ENCODE measurements at places on chromosomes 11 and 22. TPM values are rescaled to one million over a fixed set of nuclear protein-coding genes. Genes with fewer than 3 reads are reported as not detected.

DNA sequence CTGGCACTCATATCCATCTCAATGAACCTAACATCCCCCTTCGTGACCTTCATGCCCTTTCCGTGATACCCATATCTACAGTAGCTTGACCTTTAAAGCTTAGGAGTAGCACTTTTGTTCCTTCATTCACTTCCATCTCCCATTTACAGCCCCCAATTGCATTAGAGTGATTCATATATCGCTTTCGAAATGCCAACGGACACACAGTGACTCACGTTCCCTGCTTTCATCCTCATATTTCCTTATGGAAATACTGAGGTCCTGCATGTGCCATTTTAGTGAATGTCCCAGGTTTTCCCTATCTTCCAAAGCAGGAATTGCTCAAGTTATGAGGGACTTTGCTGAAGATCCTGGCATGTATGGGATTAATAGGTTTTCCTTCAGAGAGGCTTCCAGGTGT lies 44.3 kb upstream of the CEP126 start:
- DNase-seq, result no peak

- no peak for DNase-seq
These were observed 42.2 kb downstream of the BIRC2 start for GRCh38 chr11:102389253-102389652.

DNA sequence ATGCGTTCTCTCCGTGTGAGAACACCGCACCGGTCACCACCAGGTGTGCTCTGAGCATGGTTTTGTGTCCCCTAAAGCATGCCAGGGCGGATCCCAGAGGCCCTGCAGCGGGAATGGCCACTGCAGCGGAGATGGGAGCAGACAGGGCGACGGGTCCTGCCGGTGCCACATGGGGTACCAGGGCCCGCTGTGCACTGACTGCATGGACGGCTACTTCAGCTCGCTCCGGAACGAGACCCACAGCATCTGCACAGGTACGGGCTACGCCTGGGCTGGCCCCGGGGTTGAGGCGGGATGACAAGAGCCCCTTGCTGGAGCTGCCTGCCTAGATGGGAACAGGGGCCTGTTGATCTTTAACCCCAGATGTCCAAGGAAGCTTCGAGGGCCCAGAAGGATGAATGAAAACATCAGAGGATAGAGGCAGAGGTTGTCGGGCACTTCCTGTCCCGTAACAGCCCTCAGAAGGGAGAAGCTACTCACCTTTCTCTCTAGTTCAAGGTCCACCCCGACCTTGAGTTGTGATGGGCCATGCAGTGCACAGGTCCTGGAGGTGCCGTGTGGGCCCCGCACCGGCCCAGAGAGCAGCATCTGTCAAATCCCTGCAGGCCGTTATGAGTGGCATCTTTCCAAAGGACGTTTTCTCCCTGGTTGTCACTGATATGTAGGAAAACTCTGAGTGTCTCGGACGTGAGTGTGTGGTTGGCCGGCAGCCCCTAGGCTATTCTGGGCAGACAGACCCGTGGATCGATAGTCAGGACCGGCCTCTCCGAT lies 3.3 kb downstream of the CRELD2 start:
- no peak for DNase-seq

DNA sequence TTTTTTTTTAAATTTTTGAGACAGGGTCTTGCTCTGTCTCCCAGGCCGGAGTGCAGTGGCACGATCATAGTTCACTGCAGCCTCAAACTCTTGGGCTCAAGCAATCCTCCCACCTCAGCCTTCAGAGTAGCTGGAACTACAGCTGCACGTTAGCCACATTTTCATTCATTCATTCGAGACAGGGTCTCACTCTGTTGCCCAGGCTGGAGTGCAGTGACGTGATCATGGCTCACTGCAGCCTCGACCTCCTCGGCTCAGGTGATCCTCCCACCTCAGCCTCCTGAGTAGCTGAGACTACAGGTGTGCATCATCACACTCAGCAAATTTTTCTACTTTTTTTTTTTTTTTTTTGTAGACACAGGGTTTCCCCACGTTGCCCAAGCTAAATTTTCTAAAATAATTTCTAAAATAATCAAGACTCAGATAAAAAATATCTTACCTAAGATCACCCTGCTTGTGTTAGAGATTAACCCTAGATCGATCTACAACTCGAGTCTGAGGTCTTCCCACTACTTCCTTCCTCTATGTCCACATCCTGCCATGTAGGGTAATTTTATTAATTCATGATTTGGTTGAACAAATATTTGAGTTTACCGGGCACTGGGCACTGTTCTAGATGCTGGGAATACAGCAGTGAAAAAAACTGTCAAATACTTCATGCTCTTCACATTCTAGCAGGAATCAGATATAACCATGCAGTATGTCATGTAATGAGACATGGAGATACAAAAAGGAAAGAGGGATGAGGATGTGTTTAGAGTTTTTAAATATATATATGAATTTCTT lies 15.1 kb downstream of the EIF4G2 start:
- no peak for DNase-seq

- peak; percentile 75 for DNase-seq
These were observed 1.8 kb downstream of the KCNK7 start for GRCh38 chr11:65593518-65594414.

DNA sequence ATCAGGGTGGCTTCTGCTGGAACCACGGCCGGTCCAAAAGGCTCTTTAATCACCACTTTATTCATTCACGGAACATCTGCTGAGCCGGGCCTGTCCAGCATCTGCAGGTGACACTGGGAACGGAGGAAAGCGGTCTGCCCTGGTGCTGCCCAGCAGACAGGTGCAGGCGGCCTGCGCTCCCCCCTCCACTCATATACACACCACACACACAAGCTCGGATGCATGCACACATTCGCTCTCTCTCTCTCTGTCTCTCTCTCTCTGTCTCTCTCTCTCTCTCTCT lies 736.9 kb downstream of the BRD1 start:
- DNase-seq, result no peak

GRCh38 chr22:36445158-36445668 lies 36.2 kb downstream of the TXN2 start:
- DNase-seq, result peak; percentile 90

- DNase-seq, result no peak
These were observed 115.6 kb downstream of the FANCF start for GRCh38 chr11:22510010-22510409.

DNA sequence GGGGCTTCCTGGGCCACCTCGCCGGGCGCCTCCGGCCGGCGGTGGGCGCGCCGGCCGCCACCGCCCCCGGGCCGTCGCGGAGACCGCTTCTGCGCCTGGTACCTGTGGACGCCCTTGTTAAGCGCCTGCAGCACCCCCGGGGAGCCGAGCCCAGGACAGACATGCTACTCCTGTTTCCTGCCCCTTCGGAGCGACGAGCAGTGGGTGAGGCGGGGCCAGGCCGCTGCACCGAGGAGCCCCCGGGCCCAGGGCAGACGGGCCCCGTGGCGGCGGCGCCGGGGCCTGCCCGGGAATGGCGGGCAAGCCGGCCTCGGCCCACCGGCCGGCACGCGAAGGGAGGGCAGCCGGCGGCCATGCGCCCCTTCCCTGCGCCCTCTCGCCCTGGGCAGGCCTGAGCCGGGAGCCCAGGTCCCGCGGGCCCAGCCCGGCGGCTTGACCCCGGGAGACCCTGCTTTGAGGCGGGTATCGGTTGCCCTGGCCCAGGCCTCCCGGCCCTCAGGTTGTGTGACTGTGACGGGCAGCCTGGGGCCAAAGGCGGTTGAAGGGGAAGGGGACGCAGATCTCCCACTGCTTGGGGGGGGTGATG lies 789 bp upstream of the KDM2A start:
- DNase-seq, result peak; percentile 75

- DNase-seq, result no peak
These were observed 23.4 kb upstream of the ROBO3 start for GRCh38 chr11:124841840-124842239.

DNA sequence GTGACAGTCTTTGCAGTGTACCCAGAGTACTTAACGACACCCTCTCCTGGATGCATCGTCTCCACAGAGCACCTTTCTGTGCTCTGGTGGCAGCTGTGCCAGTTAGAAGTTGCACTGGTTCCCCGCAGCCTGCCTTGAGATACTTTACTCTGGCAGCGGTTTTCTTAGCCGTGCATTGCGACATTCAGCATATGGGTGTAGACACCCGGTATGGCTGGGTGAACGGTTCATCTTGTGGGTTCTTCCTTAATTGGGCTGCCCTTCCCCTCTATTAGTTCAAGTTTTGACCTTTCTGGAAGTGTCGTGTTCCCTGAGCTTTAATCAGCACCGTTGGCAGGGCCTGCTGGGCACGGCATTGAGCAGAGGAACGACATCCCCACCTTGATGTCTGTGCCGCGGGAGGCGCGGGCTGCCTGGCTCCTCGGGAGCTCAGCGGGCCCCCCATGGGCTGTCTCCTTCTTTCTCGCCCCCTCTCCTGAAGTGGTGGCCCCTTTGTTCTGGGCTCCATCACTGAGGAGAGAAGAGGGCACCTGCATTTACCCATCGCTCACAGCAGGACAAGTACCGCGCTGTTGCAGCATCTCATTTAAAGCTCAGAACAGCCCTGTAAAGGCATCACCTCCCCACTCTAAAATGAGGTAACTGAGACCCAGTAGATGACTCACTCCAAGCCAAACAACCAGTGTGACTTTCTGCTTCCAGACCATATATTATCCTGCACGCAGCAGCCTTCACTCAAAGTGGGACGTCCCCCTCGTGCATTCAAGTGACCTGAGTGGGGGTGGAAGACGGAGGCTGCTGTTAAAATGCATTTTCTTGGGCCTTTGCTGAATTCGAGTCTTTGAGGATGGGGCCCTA lies 13.3 kb downstream of the FAM83F start:
- DNase-seq, result no peak

DNA sequence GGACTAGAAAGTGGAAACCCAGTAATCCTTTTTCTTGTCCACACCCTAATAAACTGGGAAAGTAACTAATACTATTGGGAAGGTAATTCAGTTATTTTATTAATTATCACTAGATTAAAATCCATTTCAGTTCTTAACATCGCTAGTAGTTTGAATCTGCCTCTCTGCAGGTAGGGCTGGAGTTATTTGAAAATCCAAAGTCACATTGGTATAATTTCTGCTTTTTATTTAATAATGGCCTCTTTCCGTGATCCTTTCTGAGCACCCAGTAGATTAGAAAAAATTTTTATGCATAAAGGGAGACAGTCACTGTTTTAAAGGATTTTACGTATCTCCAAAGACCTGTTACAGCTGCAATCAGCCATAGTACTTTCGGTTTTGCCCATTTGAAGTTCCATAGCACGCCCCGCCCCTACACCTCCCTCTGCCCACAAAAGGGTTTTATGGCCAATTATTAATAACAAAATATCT lies 605 bp upstream of the COPB1 start:
- DNase-seq, result no peak

GRCh38 chr11:62854825-62855570 lies 15.6 kb upstream of the WDR74 start:
- DNase-seq, result no peak

GRCh38 chr11:62689421-62690183 lies at the start of gene LRRN4CL:
LRRN4CL (minus strand) TSS chr11:62689530; CDS start chr11:62688508, 1,022 bp downstream.
- DNase-seq, result peak; percentile 97

GRCh38 chr11:40186437-40187263 lies 1272.8 kb downstream of the LRRC4C start:
- DNase-seq, result no peak

DNA sequence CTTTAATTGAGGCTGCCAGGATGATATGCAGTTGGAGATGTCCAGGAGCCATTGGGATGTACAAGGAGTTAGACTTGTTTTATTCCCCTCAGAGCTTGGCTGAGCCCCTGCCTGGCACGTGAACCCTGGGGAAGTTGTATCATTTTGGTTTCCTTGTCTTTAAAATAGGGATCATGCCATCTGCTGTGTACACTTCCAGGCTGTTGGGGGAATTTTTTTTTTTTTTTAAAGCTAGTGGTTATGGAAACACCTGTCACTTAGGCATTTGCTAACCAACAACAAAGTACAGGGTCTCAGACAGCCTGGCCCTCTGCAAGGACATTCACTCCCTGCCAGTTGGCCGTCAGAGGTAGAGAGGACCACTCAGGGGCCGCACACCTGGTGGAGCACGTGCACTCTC lies 8.5 kb upstream of the RAB1B start:
- no peak for DNase-seq

- DNase-seq, result no peak
These were observed 26.8 kb downstream of the MIAT start for GRCh38 chr22:26684168-26684567.

GRCh38 chr11:35126000-35126878 lies 12.7 kb upstream of the CD44 start:
- DNase-seq, result no peak

ANO3 gene
- total RNA-seq, result 0.68 TPM

SULT4A1 gene
- total RNA-seq, result 1.9 TPM

ADAMTS8 gene
- 8.4 TPM for total RNA-seq

PRDM10 gene
- 6.4 TPM for total RNA-seq

ELF5 gene
- not detected for total RNA-seq

SEZ6L gene
- 0.49 TPM for total RNA-seq

CAPN5 gene
- total RNA-seq, result 8.2 TPM

Measured in sigmoid colon (tissue), 7 donors.